ENCODE measurements at places on chromosomes 2 and 18.

GRCh38 chr18:73714466-73714865 lies 433.2 kb downstream of the FBXO15 start:
- DNase-seq: no peak

- DNase-seq: no peak
Observed at GRCh38 chr2:215236131-215236530, 75.7 kb upstream of the ATIC start.

- DNase-seq: no peak
Observed at GRCh38 chr2:171279983-171280790, 119.5 kb upstream of the TLK1 start.

DNA sequence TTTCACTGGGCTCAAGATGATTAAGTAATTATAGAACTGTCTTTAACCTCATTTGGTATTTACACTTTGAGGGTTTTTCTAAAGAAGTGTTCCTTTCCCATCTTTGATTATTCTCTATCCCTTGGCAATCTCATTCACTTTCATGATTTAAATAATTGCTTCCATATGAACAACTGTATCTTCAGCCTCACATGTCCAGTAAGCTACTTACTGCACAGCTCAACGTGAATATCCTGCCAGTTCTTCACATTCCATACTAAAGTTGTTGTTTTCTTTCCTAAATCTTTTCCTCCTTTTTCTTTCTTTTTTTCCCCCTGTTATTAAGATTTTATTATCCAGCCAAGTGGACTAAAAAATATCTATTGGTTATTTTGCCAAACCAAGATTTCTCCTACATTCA lies 37.7 kb downstream of the ZC3H15 start:
- DNase-seq: no peak

DNA sequence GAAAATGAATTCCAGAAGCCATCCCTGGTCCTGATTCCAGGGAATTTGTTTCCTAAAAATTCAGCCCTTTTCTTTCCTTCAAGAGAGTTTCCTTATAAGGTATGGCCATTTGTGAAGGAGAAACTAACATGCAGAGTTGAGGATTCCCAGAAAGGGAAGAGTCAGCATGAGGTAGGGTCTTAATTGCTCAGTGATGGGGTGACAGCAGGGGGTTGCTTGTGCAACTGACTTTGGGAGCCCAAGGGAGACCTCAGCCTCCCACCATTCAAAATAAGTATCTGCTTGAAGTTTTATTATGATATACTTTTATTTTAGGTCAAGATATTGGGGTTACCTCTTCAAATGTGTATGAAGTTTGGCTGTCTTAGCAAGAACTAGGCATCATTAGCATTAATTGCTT lies 74.9 kb upstream of the CELF4 start:
- DNase-seq: no peak

Measured in vagina (tissue), 2 donors.